ENCODE measurements at places on chromosomes 4 and X. TPM values are rescaled to one million over a fixed set of nuclear protein-coding genes. Genes with fewer than 3 reads are reported as not detected.

The DCLK2 gene
- total RNA-seq = 4.5 TPM

The CDX4 gene
- not detected for total RNA-seq

The ZDHHC15 gene
- 3.2 TPM for total RNA-seq

The ARMCX4 gene
- total RNA-seq = 18.5 TPM

- DNase-seq = peak; percentile 44
These were observed 1.6 kb downstream of the KIT start for GRCh38 chr4:54659313-54659712.

DNA sequence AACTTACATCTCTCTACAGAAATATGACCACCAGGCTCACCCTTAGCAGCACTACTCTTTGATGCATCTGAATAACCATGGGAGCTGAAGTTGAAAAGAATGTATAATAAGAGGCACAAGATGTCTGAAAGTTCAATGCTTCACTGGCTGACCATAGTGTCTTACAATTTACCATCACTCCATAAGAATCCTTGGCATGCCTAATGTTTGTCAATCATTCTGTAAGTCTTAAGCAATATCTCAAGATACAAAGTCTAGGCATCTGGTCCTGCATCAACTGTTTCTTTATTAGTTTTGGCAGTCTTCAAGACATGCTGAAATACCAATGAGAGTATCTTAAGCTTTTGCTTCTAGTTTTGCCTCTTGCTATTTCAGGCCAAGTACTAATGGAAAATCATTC, 755.5 kb downstream of the STIM2 start:
- DNase-seq = no peak

- DNase-seq = peak; percentile 16
These were observed 718 bp downstream of the SPIN3 start for GRCh38 chrX:56994375-56995270.
